A673 (cell line): ENCODE measurements at places on chromosomes 6 and 20.

GRCh38 chr6:157684620-157685299 lies 138.3 kb upstream of the SNX9 start:
- no peak for DNase-seq

GRCh38 chr20:41782255-41782654 lies 164.1 kb upstream of the CHD6 start:
- no peak for DNase-seq

DNA sequence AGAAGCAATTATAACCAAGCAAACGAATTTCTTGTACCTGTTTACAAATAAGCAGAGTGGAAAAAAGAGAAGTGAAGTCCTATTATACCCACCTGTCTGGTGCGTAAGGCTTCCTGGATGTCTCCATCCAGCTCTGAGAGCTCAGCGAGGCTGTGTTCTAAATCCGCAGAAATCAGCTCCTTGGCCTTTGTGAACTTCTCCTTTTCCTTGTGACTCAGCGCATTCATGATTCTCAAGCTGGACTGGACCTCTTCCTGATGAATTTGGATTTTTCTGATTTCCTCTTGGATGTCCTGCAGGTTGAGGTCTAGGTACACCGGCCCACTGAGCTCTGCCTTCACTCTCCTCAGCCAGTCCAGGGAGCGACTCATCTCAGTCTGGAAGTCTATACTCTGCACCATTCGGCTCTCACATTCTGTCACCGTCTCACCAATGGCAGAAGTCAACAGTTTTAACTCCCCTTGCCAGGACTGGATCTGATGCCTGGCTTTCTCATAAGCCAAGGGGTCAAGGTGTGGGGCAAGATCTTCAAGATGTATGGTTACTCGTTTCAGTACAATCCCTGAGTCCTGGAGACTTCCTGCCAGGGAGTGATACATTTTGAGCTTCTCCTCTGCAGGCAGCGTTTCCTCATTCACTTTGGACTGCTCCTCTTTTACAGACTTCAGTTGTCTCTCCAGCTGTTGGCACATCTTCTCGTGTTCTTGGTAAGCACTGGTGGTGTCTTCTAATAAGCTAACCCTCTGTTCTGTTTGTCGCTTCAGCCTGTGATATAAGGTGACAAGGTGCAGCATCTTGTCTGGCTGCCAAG lies 307.3 kb downstream of the SYNE1 start:
- no peak for DNase-seq

- DNase-seq = no peak
Measured at GRCh38 chr20:59577809-59578435, 26.4 kb upstream of the PHACTR3 start.

DNA sequence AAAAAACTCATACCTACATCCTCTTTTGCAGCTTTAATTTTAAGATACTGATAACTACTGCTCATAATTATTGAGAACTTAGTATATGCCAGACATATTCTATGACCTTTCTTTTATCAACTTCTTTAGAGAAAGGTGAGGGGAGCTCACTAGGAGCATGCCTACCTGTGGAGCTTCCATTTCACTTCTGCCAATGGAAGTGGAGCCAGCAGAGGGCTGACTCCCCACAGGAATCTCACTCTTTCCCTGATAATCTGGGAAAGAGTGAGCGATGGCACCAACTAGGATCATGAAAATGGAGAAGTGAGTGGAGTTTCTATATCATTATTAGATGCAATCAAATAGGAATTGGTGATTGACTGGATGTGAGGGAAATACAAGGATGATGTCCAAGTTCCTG lies 484.9 kb downstream of the LMBRD1 start:
- no peak for DNase-seq

GRCh38 chr6:123480986-123481385 lies 155.8 kb downstream of the TRDN start:
- no peak for DNase-seq

DNA sequence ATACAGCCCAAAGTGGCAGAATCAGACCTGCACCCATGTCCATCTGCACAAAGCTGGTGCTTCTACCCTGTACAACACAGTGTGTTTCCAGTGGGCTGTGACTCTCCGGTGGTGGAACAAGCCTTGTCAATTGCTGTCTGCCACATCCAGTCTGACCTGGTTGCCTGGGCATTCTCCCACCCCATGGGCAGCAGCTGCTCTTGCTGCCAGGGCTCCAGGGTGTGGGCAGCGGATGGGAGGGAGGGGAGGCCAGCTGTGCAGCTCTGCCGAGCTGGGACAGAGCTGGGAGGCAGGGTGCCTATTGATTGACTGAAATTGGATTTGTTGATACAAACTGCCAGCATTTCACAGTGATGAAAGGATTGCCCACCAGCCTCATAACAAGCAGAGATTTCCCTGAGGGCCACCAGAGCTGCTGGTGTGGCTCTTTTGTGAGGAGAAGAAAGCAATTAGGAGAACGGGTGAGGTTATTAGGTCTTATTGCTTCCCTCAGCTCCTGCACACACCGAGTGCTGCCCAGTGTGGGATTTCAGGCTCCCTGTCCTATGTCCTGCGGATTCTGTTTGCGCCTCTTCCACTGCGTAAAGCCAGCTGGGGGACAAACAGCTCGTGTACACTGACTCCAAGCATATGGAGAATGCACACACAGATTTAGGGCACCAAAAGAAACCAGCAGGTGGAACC lies 150.8 kb downstream of the NRN1 start:
- DNase-seq = no peak

GRCh38 chr20:1165521-1165920 lies 19.3 kb downstream of the TMEM74B start:
- no peak for DNase-seq

DNA sequence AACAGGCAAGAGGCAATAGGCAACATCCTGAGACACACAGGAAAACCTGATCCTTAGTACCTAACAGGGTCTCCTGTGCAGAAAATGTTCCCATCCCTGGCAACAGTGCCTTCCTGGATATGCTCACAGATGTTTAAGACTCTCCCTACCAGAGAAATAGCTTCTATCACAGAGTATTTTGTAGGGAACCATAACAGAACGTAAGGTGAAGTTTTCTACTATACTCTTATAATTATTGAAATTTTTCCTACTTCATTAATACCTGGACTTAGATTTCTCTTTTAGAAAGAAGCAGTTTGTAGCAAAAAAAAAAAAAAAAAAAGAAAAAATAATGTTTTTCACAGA lies 33.5 kb upstream of the LGSN start:
- DNase-seq = no peak

DNA sequence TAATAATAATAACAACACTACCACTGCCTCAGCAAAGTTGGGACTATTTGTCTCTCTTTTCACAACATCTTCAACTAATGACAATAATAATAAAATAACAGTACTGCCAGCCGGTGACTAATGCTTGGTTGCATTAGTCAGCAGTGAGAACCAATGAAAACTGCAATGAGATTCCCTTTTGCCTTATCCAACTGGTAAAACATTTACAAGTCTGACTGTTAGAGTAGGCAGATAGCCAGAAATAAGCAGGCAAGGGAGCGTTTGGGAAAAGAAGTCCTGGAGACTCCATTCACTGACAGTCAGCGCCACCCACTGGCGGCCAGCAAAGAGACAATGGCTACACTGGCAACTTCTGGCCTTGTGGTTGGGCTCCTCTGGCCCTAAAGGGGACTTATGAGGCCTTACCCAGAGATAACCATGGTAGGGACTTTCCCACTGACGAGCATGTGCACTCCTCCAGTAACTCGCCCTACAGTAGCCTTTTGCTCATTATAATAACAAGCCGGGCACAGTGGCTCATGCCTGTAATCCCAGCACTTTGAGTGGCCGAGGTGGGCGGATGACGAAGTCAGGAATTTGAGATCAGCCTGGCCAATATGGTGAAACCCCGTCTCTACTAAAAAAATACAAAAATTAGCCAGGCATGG lies 3.4 kb upstream of the NSFL1C start:
- DNase-seq = peak; percentile 90

- no peak for DNase-seq
Measured at GRCh38 chr6:161269310-161269709, 4.6 kb downstream of the AGPAT4 start.

DNA sequence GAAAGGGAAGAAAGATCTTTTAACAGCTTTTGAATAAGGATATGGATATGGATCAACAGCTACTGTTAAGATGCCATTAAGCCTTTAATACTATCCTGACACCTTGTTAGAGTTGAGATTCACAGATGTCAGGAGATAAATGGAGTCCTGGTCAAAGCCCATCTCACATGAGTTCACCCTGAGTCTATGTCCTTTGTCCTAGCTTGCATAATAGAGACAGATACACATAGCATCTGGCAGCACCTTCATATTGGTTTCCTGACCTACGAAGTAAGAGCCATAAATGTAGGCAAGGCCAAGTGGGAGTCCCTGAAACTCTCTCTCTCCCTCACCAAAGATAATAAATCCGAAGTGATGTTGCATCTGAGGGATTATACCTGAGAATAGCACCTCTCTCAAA lies 79.1 kb upstream of the F13A1 start:
- DNase-seq = no peak

DNA sequence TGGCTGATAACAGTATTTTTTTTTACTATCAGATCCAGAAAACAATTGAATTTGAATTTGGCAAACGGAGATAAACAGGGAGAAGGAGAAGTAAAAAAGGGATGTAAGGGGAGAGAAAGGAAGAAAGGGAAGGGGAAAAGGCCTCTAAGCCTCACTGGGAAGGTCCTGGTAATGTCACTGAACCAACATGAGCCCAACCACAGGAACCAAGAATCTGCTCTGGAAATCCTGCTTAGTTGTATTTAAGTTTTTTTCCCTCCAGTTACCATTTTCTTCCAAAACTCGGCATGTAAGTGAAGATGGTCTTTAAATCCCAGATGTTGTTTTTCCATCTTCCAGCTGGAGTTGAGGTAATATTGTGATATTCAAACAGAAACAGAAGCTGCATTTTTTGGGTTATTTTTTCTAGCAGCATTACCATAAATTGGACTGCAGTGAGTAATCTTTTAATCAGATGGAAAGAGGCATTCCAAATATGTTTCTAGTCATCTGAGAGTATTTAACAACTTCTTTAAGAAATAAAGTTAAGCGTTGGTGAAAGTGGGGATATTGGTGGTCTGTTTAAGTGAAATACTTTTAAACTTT lies 91.1 kb downstream of the TXNDC5 start:
- DNase-seq = no peak

DNA sequence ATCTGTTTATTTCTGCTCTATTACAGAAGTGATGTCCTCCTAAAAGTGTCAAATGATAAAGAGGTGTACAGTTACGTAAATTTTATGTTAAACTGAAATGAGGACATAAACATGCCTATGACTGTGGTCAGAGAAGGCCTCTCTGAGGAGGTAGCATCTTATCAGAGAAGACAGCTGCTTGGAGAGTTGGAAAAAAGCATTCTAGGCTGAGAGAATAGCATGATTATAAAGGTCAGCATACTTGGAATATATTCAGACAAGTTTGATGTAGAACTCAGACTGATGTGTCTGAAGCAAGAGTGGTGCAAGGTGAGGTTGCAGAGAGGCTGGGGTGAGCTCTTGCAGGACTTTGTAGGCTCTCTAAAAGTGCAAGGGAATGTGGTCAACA lies 3.1 kb upstream of the PCNA start:
- no peak for DNase-seq

DNA sequence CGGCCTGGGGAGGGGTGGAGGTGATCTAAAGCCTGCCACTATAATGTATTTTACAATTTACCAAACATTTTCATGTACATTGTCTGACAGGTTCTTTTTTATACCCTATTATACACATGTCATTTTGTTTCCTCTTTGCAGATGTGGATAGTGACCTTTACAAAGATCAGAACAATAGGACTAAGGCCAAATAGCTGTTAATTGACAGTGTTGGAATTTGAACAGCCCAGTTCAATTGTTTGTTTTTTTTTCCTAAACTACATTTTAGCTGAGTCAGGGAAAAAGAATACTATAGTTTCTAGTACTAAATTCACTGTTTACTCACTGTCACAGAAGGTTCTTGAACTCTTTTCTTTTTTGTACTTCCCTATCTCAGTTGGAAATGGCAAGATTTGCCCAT lies 40.2 kb downstream of the PGM3 start:
- DNase-seq = no peak

GRCh38 chr6:5302220-5302946 lies 41.1 kb downstream of the FARS2 start:
- no peak for DNase-seq

DNA sequence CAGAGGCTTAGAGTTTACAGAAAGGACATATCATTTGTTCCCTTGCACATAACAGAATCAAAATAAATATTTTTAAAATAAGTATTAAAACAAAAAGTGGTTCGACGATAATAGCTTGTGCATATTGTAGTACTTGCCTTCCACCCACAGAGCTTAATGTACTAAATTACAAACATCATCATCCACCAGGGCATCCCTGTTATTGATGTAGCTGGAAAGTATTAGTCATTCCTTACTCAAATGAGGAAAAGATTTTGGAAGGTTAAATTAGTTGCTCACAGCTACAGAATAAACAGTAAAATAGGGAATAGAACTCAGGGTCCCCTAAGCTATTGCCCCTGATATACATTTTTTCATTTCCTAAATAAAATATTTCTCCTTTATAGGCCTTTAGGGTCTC lies 150.3 kb downstream of the PTPRK start:
- DNase-seq = peak; percentile 10

DNA sequence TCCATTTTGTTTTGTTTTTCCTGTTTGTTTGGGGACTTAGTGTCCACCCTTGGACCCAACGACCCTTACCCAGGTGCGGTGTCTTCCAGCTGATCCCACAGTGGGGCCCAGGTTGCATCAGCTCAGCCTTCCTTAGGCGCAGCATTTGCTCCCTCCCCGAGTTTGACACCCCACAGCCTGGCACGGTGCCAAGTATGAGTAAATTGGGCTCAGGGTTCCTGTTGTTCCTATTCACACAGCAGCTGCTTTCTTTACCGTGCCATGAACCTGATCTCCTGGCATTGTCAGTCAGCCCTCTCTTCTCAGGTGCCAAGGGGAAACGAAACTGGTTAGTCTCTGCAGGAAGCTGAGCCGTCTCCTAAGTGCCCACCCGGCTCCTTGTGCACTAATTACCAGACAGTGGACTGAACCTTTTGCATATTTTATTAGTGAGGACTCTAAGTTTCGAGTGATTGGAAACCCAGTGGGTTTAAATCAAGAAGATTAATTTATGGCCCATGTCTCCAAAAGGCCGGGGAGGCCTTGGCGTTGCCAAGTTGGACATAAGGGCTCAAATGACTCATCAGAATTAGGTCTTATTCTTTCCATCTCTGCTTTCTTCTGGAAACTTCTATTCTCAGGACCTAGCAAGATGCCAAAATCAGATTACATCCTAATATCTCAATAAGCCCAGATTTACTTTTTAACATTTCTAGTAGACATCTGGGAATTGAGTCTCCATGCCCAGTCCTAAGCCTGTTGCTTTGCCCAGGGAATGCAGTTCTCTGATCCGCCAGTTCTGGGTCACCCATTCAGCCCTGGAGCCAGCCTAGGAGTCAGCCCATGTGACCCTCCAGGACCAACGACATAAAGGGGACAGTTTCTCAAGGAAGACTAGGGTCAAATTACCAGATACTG lies 68.8 kb downstream of the TSHZ2 start:
- peak; percentile 33 for DNase-seq

- DNase-seq = no peak
Measured at GRCh38 chr6:31972709-31973350, 892 bp upstream of the DXO start.

- DNase-seq = peak; percentile 83
Measured at GRCh38 chr20:49534255-49534712, 33.7 kb downstream of the PTGIS start.

- DNase-seq = no peak
Measured at GRCh38 chr6:136228814-136229213, 21.3 kb downstream of the MTFR2 start.

GRCh38 chr20:33444797-33445560 lies 1.4 kb upstream of the SNTA1 start:
- no peak for DNase-seq

- no peak for DNase-seq
Measured at GRCh38 chr6:44157152-44157521, 1.5 kb upstream of the CAPN11 start.

- peak; percentile 16 for DNase-seq
Measured at GRCh38 chr6:28695715-28696114, 170.0 kb downstream of the GPX5 start.
